ENCODE measurements at places on chromosomes 5 and 9.
A peak's percentile ranks its signal among the peaks of the same experiment; 100 is the strongest.

DNA sequence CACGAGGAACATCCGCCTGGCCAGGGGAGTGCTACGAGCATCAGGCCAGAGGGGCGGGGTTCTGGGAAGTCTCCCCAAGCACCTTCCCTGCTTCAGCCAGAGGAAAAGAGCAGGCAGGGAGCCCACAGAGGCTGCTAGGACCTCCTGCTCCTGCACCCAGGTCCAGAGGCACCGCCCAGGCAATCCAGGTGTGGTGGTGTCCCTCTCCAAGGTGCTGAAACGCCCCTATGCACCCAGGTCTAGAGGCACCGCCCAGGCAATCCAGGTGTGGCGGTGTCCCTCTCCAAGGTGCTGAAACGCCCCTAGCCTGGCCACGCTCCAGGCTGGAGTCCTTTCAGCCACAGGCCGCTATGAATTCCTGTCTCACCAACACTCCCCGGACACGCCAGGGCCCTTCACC is 10.7 kb upstream of the UBAC1 start:
- DNase-seq, result peak; percentile 18

DNA sequence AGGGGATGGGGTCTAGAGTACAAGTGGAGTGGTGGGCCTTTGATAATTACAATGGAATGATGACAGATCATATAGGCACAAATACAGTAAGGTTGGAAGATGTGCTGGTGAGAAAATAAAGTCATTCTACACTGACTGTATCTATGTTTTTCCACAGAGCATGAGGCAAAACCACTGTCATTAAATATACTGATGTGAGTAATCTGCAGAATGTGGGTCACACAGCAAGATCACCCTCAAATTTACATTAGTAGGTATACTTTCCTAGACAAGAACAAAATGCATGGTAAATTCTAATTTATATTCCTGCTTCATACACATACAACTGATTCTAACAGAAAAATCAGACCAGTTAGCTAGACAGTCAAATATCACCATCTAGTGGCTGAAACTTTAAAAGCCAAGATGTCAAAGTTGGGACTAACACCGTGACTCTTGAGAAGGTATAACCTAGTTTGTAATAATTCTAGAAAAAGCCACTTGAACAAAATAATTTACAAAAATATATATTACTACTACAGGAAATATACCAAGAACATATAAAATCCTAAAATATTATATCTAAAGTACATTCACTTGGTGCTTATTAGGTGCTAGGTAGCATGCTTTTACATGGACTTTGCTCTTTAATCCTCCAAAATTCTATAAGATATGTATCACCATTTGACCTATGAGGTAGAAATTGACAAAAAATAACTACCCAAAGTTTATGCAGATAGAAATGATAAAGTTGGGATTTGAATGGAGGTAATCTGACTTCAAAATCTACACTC is 19.5 kb downstream of the TTC33 start:
- DNase-seq, result peak; percentile 43

DNA sequence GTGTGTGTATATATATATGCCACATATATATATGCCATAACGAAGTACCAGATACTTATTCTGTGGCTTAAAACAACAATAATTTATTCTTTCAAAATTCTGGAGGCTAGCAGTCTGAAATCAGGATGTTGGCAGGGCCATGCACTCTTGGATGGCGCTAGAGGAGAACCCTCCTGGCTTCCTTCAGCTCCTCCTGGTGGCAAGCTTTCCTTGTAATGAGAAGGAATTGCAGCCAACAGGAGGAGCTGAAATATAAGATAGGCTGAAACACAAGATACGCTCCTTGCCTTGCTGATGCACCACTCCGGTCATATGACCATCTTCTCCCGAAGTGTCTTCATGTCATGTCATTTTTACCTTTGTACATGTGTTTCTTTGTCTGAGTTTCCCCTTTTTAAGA is 368.1 kb upstream of the CTNND2 start:
- no peak for DNase-seq

DNA sequence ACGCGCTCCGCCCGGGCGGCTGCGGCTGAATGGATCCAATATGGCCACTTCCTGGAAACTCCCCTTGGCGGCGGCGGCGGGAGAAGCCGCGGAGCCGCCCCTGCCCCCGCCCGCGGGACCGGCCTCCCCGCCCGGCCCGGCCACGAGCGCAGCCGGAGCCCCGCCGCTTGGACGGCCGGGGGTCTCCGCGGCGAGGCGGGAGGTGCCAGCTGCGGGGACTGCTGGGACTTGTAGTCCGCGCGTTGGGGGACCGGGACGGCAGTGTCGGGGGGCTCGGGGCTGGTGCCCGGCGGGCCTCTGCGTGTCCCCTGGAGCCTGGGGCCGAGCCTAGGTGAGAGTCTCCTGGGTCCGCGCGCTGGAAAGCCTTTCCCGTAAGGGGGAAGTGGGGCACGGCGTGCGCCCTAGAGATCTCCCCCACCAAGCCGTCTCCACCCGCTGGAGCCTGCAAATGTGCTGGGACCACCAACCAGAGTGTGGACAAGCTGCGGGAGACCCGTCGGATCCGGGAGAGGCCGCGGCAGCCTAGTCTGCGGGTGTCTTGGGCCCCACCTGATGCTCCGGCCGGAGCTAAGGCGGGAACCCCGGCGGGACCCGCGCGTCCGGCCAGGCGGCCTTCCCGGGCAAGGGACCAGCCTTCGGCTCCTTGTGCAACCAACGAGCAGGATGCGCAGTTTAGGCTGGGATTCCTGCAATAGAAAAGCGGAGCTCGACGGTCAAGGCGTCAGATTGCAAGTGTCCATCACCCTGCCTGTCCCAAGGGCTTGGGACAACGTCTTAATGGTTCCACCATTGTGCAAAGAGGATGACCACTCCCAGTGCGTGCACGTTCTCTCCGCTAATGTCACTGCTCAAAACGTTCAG is at the start of gene SEPTIN8:
Gene SEPTIN8, minus strand, starts transcription at position 31 of the 861 bp plus-strand sequence. CDS start 102 bp downstream, outside the sequence.
- DNase-seq, result no peak

GRCh38 chr5:124537107-124537506 is 209.3 kb downstream of the ZNF608 start:
- DNase-seq, result no peak

DNA sequence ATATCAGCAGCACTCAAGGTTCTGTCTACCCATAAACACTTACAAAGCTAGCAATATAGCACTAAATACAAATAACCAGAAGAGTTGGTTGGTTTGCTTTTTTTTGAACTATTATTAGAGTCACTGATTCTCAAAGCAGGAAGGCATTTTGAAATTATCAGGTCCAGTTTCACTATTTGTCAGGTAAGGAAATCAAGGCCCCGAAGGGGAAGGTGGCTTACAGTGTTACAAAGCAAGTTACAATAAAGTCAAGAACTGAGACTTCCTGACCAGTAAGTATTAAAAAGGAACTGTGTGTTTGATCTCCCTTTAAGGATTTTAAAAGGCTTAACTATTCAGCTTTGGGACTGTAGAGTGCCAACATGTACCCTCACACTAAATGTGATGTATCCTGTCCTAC is 10.8 kb downstream of the C5orf15 start:
- DNase-seq, result no peak

DNA sequence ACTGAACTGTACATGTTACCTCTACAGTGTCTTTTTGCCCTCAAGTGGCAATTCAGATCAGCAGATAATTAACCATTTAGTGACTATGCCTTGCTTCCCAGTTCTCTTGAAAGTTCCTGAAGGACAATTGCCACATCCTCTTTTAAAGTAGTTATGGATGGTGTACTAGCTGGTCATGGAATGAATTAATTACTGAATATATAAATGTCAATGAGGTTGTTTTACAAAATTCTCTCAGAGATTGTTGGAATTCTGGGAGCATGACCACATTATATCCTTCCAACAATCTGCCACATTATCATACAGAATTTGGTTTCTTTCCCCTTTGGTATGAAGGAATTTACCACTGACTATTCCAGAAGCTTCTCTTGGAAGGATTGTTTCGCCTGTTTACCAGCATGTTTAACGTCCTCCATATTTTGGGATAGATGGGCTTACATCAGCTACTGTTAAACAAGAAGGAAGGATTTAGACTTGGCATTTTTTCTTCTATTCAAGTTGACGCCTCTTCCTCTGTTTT is 176.4 kb downstream of the CD180 start:
- no peak for DNase-seq

DNA sequence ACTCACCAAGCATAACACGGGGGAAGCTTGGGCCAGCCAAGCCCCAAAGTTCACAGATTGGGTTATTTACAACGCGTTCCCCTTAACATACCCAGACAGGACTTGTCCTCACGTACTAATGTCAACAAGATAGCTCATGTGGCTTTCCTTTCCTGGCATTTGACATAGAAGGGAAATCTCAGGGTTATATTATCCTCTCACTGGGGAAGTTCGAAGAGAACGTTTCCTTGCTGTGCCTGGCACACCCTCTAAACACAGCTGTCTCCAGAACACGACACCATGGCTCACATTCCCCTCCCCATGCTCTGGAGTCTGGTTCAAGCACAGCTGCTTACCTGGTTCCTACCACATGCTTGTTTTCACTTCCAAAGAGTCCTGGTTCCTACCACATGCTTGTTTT is 46.8 kb upstream of the OTULINL start:
- DNase-seq, result peak; percentile 74

DNA sequence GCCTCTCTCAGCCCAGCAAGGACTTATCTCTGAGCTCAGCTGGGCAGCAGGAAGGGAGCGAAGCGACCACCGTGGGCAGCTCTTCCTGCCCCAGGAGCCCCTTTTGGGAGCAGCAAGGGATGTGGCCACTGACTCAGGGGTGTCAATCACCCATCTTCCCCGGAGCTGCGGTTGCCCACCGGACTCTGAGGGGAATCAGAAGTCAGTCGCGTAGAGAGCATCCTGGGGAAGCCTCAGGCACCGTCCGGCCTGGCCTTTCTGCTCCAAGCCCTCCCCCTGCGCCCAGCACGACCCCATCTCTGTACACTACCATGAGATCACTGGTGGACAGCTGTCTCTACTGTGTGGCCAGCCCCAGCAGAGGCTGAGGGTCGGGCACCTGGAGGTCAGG is 24.6 kb downstream of the GFI1B start:
- no peak for DNase-seq

DNA sequence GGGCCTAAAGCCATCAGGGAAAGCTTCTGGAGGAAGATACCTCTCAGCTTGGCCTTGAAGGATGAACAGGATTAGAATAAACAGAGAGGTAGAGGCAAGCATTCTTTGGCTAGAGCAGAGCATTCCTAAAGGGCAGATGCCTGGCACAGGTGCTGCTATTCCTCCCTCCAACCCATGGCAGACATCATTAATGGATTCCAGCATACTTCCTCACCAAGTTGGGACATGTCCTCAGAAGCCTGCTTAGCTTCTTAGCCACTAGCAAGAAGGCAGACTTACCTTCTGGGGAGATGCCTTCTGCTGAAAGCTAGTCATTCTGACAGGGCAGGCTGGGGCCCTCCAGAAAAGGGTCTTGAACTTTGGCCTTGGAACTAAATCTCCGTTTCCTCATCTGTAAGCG is 122.0 kb downstream of the RGS3 start:
- no peak for DNase-seq

DNA sequence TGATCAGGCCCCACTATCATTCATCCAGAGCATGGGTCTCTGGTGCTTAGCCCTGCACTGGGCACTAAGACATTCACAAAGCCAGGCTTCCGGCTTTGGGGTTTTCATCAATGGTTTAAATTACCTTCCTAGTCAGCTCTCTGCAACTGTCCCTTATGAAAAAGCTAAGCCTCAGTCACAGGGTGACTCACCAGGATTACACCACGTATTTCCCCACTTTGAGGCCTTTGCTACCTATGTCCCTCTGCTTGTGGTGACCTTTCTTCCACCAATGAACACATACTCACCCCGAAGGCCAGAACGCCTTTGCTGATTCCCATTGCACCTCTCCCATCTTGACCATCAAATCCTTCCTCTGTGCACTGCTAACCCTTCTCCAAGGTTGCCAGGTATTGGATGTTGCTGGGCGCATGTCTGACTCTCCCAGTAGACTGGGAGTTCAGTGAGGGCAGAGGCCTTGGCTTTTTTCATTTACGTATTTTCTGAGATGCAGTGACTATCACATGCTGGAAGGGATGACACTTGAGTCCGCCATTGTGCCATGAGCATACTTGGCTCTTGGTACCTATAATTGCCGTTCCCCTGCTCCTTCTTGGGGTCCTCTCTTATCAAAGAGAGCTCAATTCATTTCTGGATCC is 58.7 kb upstream of the TNFSF8 start:
- DNase-seq, result no peak

GRCh38 chr5:179607160-179607931 is 16.1 kb downstream of the HNRNPH1 start:
- DNase-seq, result no peak

- peak; percentile 79 for DNase-seq
Observed at GRCh38 chr5:32329395-32329834, 16.7 kb upstream of the MTMR12 start.

- DNase-seq, result no peak
Observed at GRCh38 chr5:1793301-1793740, 6.3 kb downstream of the MRPL36 start.

DNA sequence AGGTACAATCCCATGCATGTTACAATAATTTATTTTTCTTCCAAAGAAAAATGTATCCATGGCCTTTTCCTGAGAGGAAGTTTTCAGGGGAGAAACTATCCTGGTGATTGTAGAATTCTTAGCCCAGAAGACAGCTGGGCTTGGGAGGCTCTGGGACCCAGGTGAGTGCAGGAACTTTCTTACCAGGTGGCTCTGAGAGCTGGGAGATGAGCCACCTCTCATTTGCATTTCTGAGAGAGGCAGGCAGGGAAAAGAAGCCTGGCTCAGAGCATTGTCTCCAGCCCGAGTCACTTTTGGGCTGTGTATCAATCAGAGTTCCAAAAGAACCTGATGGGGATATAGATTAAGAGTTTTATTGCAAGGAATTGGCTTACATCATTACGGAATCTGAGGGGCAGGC is 52.7 kb downstream of the ALG2 start:
- DNase-seq, result no peak

GRCh38 chr9:107312376-107313050 is 29.4 kb downstream of the RAD23B start:
- no peak for DNase-seq

DNA sequence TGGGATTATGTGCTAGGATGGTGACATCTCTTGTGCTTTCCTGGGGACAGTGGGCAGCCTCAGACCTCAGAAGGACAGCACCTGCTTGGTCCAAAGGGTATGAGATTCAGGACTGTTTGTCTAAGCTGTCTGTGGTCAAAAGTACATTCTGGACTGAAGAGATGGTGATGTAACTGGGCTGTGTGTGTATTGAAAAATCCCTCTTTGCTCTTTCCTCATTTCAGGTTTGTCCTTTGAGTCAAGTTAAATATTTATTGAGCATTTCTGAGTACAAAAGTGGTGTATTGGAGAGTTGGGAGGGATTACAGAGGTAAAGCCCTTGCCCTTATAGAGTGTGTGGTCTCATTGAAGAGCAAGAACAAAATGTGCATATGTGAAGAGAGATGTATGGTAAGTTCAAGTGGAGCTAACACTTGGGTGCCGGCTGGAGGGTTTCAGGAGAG is 46.7 kb downstream of the RCL1 start:
- DNase-seq, result no peak

GRCh38 chr9:12814877-12815237 is 40.0 kb downstream of the LURAP1L start:
- DNase-seq, result peak; percentile 69

DNA sequence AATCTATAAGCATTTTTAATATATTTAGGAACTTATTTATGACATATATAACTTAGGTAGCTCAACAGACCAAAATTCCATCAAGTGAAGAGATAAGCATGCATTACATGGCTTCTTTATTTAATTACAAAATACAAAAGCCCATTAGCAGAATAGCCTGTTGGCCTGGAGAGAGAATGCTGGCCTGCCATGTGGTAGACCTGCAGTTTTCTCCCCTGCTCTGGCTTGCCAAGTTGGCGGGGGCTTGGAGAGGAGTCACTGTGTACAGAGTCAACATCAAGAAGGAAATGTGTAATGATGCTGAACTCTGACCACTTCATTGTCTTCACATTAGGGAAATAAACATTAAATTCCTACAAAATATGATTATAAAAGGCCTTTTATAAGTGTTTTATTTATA is 69.8 kb upstream of the CNTLN start:
- DNase-seq, result no peak
